ENCODE measurements at places on chromosomes 5 and 9. TPM values are rescaled to one million over a fixed set of nuclear protein-coding genes. Genes with fewer than 3 reads are reported as not detected.

HCN1 gene
- not detected for total RNA-seq

DNA sequence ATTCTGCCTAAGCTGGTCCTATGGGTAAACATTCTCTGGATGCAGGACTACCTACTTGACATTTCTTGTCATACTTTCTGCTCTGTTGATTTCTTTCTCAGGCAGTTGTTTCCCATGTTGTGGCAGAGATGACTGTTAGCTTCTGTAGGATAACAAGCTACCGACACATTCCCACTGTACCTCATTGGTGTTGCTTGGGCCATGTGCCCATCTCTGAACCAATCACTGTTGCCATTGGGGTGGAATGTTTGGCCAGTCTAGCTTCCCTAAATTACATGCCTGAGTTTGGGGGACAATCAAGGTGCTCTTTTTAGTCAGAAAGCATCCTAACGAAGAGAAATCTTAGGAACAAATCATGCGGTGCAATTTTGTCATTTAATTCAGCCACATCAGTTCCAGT is 212.0 kb downstream of the KDM4C start:
- DNase-seq: no peak

DNA sequence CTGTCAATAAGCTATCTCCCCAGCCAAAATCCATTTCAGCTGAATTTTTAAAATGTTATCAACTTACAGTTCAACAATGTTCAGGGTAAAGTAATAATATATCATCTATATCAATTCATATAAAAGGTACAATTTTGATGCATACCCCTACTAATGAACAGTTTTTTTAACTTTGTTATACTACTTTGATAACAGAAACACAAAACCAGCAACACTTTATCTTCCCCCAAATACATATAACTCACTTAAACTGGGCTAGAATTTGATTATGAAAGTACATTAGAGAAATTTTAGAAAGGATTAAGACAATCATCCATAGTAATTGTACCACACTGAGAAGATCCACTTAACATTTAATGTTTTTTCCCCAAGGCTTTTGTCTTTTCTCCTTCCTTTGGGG is 5.1 kb downstream of the CDO1 start:
- DNase-seq: no peak

DNA sequence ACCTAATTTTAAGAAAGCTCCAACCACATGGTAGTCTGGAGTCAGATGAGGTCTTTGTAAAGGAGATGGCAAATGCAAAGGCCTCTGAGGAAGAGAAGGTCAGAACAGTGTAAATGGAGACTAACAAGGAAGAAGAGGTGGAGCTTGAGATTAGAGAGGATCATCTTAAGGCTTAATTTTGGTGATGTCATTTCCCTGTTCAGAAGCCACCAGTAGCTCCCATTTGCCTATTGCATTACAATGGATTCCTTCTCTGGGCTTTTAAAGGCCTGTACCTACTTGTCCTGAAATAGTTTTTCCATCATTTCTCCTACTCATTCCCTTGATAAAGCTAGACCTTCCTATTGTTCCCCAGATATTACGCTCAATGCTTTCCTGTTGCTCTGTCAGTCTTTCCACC is 16.1 kb downstream of the PCSK5 start:
- DNase-seq: no peak

- DNase-seq: no peak
These were observed 45.4 kb downstream of the FGF1 start for GRCh38 chr5:142640316-142641005.
